Activated naive CD8-positive, alpha-beta T cell treated with anti-CD3 and anti-CD28 coated beads for 36 hours (primary cell): ENCODE measurements at places on chromosomes 5 and 9. TPM values are rescaled to one million over a fixed set of nuclear protein-coding genes. Genes with fewer than 3 reads are reported as not detected.

GRCh38 chr5:150238646-150239045 lies 48.8 kb downstream of the SLC6A7 start:
- no peaks in the 10 kb centered on the region for H3K4me1 ChIP-seq
- H3K27me3 ChIP-seq, result no peaks in the 10 kb centered on the region
- no peak for DNase-seq
- no peak overlapping the region for H3K4me3 ChIP-seq

Gene FYB1
- total RNA-seq, result 74.1 TPM

- no peaks in the 10 kb centered on the region for H3K4me1 ChIP-seq
- DNase-seq, result no peak
- no peak overlapping the region for H3K27ac ChIP-seq
- H3K36me3 ChIP-seq, result no peaks in the 10 kb centered on the region
These were observed 229.8 kb upstream of the TARS1 start for GRCh38 chr5:33210978-33211377.

Gene CD72
- total RNA-seq, result 11.5 TPM

Gene FRRS1L
- not detected for total RNA-seq

GRCh38 chr5:14732991-14733390 lies 68.5 kb downstream of the OTULIN start:
- no peaks in the 10 kb centered on the region for H3K4me1 ChIP-seq
- H3K27ac ChIP-seq, result no peak overlapping the region
- H3K27me3 ChIP-seq, result no peaks in the 10 kb centered on the region
- H3K36me3 ChIP-seq, result peaks cover 4% of the 10 kb centered on the region
